Activated effector memory CD4-positive, alpha-beta T cell treated with Interleukin-2 at 50 U/mL for 16 hours (primary cell): ENCODE measurements at places on chromosomes 11 and 22.

DNA sequence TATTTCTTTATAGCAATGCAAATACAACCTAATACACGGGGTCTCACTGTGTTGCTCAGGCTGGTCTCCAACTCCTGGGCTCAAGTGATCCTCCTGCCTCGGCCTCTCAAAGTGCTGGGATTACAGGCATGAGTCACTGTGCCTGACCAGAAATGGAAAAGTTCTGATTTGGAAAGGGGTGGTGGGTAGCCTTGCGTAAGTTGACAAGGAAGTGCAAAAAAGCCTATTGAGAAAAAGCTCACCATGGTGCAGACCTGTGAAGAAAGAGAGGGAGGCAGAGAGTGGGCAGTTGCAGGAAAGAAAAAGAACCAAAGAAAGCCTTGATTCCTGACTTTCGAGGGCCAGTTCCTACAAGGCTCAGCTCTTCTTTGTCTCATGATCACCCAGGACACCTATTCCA is 27.1 kb downstream of the AGBL2 start:
- no peak for DNase-seq

DNA sequence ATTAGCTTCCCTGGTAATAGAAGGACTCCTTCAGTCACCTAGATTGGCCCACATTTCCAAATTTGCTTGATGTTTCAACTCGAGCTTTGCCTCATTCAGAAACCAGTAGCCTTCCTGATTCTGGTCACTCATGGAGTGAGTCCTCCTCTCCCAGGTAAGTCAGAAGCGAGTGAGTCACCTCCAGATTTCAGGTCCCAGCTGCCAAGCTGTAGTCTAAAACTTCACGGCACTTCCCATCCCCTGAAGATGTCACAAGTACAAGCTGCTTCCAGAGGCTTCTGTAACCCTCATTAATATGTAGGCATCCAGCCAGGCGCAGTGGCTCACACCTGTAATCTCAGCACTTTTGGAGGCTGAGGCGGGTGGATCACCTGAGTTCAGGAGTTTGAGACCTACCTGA is 23.5 kb downstream of the ARHGAP8 start:
- DNase-seq: no peak

DNA sequence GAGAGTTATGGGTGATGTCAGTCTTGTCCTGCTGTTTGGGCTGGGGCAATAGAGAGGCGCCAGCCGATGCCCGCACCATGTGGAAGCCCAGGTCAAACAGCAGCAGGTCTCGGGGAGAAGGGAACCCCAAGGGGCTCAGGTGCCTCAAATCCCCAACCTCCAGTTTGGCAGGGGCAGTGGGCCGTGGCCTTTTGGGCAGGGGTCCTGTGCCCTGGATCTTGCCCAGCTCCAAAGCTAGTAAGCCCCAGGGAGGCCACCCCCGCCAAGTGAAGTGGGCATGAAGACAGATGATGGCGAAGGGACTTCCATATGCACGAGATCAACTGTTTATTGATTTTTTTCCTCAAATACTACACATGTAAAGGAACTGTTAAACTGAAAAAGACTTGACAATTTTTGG is 12.4 kb upstream of the ARFGAP3 start:
- DNase-seq: no peak

DNA sequence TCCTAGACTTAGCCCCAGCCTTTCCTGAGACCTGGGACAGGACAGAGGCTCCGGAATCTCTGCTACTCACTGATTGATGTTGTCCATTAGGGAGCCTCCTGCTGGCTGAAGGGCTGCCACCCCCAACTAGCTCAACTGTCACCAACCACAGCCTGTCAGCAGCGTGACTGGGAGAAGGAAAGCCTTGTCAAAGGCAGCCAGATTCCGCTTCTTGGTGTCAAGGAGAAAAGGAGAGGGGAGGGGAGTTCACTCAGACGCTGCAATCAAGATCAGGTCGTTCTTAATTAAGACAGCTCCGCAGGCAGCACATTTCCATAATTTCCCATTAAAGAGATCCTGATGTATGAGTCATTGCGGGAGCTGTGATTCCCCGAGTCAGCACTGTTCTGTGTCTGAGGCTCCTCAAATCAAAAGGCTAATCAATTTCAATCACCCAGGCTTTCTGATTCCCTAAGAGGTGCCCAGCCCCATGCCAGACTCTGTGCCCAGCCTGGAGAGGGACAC is 152.8 kb upstream of the ZBED5 start:
- DNase-seq: no peak

DNA sequence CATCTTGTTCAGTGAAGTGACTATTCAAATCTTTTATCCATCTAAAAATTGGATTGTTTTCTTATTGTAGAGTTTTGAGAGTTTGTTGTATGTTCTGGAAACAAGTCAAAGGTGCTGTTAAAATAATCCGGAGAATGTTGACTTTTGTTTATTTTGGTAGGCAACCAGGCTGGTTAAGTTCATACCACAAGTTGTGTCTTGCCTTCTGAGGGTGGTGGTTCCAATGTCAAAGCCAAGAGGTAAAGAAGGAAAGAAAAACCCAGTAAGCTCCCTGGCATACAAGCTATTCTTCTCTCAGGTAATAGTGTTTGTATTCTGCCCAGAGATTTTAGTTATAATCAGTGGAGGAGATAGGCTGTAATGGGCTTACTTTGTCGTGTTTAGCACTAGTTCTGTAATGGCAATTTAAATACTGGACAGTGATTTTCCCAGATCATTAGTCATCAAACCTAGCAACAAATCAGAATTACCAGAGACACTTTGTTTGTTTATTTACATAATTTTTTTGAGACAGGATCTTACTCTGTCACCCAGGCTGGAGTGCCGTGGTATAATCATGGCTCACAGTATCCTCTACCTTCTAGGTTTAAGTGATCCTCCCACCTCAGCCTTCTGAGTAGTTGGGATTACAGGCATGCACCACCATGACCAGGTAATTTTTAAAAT is 15.1 kb upstream of the CSRP3 start:
- DNase-seq: no peak

DNA sequence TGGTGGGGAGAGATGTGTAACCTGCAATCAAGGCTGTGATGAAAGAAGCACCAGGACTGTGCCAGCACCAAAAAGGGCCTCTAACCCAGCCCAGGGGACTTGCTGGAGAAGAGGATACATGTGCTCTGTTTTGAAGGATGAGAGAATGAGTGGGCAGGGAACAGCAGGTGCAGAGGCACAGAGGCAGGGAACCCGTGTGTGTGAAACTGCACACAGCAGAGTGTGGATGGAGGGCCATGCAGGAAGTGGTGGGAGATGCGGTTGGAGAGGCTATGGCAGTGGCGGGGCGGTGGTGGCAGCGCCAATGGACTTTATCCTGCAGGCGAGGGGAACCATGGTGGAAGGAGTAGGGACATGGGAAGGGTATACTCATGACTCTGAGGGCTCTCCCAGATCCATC is 25.2 kb upstream of the LRRC32 start:
- DNase-seq: no peak

DNA sequence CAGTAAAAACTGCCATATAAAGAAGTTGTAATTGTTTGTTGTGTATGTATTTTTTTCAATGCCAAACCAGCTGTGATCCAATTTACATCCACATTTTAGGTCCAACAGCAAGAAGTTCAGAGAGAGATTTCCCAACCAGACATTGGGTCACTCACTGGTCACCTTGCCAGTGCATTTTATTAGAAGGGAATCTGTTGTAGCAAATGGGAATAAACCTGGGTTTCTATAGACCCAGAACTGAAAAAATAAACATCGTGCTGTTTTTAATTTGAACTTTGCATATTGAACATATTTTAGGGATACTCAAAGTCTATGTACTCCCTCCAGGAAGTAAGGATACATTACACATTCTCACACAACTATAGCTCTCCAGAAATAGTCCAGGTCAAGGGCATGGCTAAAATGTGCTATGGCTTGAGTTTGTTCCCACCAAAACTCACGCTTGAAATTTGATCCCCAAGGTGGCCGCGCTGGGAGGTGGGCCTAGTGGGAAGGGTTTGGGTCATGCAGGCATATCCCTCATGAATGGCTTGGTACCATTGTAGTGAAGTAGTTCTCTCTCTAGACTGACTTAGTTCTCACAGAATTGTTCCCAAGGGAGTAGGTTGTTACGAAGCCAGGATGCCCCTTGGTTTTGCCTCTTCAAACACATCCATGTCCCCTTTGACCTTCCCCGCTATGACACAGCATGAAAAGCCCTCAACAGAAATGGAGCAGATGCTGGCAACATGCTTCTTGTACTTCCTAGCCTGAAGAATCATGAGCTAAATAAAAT is 90.9 kb downstream of the RRAS2 start:
- DNase-seq: no peak

GRCh38 chr11:131886201-131886600 is 515.8 kb downstream of the NTM start:
- no peak for DNase-seq

DNA sequence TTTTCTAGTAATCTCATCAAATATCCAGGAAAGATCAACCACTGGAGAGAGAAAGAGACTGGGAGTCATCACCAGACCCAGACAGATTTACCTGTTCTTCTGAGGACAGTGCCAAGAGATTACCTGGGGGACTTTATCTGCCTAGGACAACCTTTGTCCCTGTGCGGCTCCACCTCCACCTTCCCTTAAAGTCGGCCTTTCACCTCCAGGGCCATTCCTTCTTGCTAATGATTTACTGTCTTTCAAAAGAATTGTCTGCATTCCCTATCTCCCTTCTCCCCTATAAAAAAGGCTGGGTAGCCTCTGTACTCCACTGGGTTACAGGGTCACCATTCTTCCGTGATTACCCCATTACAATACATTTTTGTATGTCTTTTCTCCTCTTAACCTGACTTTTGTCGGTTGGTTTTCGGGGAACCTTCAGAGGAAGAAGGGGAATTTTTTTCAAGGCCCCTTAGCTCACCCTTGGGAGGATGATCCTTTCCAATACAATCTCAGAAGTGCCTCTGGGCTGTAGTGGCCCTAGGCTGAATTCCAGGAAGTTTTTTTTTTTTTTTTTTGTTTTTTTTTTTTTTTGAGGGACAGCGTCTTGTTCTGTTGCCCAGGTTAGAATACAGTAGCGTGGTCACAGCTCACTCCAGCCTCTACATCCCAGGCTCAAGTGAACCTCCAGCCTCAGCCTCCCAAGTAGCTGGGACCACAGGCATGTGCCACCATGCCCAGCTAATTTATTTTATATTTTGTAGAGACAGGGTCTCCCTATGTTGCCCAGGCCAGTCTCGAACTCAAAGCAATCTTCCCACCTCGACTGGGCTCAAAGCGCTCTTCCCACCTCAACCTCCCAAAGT is 1.5 kb upstream of the HMOX1 start:
- DNase-seq: no peak

DNA sequence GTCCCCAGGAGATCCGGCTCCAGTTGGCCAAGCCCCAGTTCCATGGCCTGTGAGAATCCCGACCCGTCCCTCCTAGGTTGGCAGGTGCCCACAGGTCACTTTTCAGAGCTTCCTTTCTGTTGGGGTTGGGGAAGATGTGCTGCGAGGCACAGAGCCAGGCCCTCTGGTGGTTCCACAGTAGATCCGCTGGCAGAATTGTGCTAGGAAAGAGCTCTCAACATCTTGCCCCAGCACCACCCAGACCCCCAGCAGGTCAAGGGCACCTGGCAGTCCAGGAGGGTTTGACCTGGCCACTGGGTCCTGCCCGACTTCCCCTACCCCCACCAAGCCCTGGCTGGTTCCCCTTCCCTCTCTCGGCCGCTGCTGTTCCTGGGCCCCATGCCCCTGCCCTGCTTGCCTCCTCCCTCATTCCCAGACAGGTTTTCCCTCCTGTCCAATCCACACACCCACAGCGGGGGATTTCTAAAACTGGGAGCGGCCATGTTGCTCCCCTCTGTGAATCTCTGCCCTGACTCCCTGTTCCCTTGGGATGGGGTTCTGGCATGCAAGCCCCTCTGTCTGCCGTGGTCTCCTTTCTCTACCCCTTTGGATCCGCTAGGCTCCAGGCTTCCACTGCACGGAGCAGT is 26.2 kb upstream of the GCAT start:
- no peak for DNase-seq

DNA sequence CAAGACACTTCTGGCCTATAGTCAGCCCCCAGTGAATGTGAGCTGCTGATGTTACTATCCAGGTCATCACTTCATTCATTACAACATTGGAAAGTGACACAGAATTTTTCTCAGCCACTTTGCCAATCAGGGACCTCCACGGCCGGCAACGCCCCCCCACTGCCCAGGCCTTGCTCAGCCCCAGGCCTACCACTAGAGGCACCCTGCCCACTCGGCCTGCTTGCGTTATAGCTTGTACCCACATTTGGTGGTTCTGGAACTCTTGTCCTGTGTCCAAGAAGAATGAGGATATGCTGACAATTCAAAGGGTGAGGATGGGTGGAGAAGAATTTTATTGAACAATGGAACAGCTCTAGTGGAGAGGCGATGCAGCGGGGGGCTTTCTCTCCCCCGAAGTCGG is 96.2 kb downstream of the TSPAN18 start:
- no peak for DNase-seq
